ENCODE measurements at places on chromosomes 1 and 21.

DNA sequence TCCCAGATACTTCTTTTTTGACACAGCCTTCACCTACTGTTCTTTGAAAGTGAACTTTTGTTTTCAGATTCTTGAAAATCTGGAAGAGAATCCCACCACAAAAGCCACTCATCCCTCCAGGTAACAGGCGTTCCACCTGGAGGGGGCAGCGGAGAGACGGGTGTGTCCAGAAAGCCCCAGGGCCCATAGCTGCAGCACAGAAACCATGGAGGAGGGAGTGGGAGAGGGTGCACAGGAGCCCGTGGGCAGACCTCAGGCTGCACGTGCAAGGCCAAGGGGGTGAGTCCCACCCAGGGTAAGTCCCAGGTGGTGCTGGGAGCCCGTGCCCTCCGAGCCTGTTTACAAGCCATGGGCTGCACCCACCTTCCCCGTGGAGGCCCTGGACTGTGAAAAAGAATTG is 86.5 kb downstream of the PSMG1 start:
- no peak for DNase-seq

DNA sequence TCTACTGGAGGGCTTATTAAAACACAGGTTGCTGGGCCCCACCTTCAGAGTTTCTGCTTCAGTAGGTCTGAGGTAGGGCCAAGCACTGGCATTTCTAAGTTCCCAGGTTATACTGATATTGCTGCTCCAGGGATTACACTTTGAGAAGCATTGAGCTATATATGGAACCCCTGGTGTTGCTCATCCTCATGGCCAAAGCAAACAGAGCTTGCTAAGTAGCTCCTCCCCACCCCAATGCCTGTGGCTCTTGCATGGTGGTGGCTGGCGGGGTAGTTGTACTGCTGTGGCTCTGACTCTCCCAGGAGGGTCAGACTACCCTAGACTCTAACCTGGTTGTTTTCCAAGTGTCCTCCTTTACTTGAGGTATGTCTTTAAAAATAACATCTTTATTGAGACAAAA is 143.6 kb downstream of the SPATA46 start:
- DNase-seq: no peak

DNA sequence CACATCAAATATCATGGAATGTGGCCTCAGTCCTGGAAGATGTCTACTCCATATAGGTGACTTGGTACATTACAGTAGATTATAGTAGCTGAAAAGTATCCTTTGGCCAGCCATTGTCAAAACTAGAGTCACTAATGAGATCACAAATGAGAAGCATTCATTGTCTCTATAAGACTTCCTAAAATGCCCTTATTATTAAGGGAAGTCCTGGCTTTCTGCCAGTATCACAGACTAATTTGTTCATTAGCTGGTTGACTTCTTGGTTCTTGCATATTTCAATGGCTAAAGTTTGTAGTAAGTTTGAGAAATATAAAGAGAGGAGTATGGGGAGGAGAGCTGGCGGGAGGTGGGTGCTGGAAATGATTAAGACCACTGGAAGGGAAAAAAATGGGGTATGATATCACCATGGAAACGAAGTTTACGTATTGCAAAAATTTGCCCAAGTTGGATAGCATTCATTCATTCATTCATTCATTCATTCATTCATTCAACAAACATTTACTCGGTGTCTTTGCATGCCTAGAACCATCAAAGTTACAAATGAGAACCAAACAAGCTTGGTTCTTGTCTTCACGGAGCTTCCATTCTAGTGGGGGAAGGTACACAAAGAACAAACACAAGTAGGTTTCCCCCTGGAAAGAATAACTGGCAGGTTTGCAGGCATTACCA is 11.7 kb upstream of the B3GALNT2 start:
- DNase-seq: no peak

DNA sequence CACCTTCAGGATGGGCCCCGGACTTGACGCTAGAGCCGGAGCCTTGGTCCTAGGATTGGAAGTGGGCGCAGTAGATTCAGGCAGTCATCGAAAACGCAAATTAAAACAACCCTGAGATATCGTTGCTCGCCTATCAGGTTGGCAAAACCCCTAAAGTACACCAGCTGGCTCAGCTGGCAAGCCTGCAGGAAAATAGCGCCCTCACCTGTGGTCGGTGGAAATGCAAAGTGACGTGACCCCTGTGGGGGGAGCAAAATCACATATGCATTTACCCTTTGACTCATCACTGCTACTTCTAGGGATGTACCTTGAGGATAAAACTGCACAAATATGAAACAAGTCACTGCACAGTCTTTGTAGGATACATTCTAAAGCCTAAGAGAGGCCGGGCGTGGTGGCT is 170.3 kb upstream of the TMEM51 start:
- no peak for DNase-seq

GRCh38 chr1:25006770-25007169 is 76.7 kb upstream of the RUNX3 start:
- no peak for DNase-seq
